ENCODE measurements at places on chromosomes 4 and X.

- DNase-seq = no peak
These were observed 85.9 kb upstream of the ACSL4 start for GRCh38 chrX:109818976-109819375.

DNA sequence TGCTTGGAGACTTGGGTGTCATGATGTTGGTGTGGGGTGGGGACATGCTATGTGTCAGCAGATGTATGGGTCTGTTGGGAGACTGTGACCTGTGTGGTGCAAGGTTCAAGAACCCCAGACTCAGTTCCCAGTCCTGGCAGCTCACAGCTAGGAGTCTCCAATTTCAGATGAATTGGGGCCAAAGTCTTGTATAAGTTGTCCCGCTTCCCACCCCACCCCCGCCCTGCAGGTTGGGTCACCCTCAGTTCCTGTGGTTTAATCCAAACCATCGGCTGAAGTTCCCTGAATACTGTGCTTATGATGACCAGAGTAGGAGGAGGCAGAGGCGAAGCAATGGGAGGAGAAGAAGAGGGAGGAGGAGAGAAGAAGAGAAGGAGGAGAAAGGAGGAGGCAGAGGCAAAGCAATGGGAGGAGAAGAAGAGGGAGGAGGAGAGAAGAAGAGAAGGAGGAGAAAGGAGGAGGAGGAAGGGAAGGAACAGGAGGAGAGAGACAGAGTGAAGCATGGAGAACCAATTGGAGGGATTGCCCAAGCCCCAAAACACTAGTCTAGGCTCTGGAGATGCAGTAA is 112.6 kb downstream of the EFNB1 start:
- DNase-seq = no peak

- DNase-seq = no peak
These were observed 79.1 kb downstream of the ANKRD50 start for GRCh38 chr4:124633285-124633941.

DNA sequence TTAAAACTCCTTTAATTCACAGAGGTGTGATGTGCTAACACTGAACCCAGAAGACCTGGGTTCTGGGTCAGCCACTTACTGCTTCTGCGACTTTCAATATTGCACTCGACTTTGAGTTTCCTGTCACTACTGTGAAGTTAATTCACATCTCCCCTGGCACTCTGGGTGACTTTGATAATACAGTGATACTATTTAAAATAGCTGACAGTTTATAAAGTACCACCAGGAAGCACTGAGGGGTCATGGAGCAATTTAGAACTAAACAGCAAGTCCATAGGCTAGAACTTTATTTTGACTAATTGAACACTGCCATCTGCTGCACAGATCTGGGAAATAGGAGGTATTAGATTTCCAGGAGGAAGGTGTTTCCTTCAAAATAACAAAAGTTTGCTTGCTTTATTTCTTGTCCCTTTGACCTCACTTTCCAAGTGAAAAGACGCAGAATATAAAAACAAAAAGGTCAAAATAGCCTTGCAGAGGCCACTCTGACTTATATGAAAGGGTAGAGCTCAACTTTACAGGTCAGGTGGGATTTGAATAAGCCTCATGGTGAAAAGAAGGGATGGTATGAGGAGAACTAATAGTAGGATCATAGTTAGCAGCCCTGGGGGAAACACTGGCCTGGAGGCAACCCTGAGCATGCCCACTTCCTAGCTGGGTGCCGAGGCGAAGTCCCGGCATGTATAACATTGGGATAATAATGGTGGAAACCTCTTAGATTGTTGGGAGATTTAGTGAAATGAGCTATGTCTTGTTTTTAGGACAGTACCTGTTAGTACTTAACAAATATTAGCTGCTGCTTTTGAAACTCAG is 53.4 kb downstream of the ZNF518B start:
- DNase-seq = no peak

DNA sequence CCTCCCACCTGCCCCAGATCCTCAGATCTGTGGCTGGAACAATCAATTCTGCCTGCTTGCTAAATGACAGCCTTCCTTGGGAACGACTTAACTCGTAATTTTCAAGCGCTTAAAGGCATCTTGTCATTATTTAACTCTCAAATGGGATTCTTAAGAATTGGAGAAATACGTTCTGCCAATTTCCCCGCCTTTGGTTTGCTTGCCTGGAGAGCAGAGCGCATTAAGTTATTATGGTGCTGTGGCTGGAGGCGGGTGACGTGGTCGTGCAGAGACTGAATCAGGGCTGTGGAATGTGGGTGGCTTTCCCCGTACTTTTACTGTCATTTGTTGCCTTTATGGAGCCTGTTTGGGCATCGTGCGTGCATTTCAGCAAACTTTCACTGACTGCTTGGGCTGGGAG is 78.9 kb upstream of the PSAPL1 start:
- DNase-seq = no peak

DNA sequence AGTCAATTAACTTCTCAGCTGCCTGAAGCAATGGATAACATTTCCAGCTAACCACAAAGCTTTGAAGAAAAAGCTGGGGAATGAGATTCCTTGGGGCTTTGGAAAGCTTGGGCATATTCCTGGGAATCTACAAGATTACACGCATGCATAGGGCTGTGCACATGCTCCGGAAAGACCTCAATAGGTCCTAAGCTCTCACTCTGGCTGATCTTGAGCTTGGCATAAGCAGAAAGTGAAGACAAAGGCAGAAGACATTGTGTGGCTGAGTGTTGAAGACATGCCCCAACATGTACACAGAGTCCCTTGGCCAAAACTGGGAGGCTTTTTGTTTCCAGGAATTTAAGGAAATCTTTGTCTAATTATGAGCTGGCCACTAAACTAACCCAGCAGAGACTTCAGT is 31.2 kb downstream of the ATG4A start:
- no peak for DNase-seq

GRCh38 chrX:44314259-44314734 is 29.2 kb downstream of the EFHC2 start:
- DNase-seq = no peak

DNA sequence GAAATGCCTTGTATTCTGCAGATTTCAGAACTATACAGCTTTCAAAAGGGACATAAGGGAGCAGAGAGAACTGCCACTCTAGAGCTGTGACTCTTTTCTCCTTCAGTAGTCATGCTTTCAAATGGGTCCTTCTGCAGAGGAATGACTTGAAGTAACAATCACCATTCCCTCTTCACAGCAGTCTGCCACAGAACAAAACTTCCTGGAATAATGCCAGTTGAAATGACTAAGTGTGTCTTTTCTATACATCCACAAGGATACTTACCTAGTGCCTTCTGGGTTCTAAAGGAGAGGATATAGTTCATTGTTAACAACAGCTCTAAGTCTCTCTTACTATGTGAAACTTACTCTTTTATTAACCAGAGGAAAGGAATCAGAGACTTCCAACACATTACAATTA is 515.4 kb upstream of the ATOH1 start:
- no peak for DNase-seq

DNA sequence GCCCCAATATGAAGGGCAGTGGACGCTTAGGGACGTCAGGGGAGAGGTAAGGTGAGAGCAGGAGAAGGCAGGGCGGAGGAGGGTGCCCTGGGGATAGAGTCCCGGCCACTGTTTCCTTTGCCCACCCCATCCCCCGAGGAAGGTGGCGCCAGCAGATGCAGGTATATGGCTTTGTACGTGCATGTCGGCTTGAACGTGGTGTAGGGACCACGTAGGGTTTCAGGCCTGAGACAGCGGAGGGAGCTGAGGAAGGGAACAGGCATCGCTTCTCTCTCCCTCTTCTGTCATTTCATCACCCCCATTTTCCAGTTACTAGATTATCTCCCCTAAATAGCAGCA is 97.9 kb downstream of the PHKA2 start:
- no peak for DNase-seq

GRCh38 chr4:38857354-38858096 is 908 bp upstream of the TLR6 start:
- DNase-seq = no peak

DNA sequence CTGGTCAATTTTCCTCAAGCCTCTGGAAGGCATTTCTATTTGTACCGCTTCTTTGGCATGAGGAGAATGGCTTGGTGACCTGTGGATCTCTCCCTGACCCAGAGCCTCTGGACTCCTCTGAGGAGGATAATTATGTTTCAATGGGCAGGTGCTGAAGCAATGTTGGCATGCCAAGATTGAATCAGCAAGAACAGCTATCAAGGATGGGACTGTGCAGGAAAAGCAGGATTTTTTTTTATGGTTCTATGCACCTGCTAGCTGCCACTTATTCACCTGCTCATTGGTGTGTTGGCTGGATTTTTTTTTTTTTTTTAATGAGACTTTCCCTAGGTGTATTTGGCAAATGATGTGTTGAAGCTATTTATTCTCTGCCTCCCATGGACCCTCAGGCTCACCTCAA is 821.2 kb downstream of the RPA4 start:
- no peak for DNase-seq

GRCh38 chr4:76550966-76551780 is 116.1 kb downstream of the SHROOM3 start:
- no peak for DNase-seq

GRCh38 chrX:133850399-133850798 is 135.0 kb downstream of the GPC3 start:
- DNase-seq = no peak

DNA sequence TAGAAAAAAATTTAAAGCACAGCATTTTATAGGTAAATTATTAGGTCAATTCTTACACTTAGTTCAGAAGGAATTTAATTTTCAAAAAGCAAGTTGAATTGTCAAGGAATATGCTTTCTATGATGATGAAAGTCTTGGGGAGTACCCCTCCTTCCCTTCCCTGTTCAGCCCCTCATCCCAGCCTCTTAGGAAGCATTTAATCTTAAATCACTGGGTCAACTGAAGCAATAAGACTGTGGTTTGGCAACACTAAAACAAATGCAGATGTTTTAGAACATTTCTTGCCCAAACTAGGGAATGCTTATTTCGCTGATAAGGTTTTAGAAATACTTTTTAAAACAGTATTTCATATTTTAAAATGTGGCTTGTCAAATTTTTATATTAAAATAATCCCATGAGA is 19.1 kb upstream of the ARSJ start:
- no peak for DNase-seq
